ENCODE measurements at places on chromosomes 5 and 9. TPM values are rescaled to one million over a fixed set of nuclear protein-coding genes. Genes with fewer than 3 reads are reported as not detected.

The CCDC171 gene
- total RNA-seq: 0.76 TPM

The FSTL4 gene
- total RNA-seq: not detected

The CCDC183 gene
- 0.76 TPM for total RNA-seq

The KCNN2 gene
- total RNA-seq: not detected

GRCh38 chr5:32100691-32101302 lies 73.3 kb downstream of the GOLPH3 start:
- no peak for DNase-seq

DNA sequence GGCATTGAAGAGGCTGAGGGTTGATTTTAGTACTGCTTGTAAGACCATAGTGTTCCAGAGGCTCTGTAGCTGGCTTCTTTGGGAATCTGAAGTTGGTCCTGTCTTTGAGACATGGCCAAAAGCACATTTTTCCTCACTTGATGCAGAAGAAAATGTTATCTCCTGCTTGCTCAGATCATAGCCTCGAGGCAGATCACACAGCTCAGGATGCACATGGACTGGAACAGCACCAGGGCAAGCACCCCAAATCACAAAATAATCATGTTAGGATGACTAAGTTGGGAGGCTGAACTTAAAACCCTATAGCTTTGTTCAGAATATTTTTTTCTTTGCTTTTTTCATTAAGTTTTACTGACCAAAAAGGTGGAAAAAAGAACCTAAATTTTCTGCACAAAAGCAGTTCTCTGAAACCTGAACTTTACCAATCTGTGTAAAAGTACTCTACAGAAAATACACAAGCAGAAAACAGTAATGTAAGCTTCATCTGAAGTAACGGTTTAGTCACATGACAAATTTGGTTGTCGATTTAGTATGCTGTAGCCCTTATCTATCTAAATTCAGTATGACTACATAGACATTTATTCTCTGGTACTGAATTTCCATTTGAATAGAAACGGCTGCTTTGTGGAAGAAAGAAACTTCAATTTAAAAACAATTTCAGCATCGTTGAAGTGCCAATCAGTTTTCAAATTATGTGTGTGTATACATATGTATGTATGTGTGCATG lies 3.4 kb downstream of the KLHL9 start:
- peak; percentile 40 for DNase-seq

DNA sequence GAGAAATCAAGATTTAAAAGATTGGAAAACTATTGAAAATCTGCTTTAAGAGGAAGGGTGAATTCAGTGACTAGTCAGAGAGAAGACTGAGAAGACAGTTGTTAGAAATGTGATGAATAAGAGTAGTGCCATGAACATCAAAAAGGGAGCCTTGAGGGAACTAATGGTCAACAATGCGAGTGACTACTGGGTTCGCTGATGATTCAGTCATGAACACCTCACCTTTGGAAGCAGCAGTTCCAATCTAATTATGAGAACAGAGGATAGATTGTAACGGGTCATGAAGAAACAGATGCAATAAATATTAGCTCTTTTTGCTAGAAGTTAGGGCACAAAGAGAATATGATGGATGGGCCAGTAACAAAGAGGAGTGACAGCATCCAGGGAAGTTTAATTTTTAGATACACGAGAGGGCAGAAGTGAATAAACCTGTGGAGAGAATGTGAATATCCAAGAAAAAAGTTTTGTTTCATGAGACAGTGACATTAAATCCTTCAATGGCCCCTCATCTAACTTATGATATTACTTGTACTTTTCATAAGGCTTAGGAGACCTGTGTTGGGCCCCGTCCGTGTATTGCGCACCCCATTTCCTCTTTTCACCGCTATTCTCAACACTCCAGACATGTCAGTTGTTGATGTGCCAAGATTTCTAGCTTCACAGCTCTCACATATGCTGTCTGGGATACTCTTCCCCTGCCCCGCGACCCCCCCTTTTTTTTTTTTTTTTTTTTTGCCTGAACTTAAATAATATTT lies 23.5 kb upstream of the IFNE start:
- peak; percentile 88 for DNase-seq

DNA sequence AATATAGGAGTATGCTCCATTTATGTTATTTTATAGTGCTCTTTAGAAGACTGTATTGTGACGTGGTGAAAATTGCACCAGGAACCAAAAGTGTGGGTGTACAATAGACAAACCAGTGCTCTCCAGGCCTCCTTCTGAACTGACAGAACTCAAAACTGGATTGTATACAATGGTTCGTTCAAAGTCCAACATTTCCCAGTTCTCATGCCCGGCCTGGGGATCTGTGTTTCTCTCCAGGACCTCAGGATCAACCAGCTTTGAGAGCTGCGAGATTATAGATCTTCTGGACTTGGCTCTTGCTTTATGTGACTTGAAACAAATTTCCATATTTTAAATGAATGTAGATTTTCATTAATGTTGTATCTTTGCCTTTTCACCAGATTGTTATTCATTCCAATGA lies 60.8 kb upstream of the CER1 start:
- DNase-seq: no peak

DNA sequence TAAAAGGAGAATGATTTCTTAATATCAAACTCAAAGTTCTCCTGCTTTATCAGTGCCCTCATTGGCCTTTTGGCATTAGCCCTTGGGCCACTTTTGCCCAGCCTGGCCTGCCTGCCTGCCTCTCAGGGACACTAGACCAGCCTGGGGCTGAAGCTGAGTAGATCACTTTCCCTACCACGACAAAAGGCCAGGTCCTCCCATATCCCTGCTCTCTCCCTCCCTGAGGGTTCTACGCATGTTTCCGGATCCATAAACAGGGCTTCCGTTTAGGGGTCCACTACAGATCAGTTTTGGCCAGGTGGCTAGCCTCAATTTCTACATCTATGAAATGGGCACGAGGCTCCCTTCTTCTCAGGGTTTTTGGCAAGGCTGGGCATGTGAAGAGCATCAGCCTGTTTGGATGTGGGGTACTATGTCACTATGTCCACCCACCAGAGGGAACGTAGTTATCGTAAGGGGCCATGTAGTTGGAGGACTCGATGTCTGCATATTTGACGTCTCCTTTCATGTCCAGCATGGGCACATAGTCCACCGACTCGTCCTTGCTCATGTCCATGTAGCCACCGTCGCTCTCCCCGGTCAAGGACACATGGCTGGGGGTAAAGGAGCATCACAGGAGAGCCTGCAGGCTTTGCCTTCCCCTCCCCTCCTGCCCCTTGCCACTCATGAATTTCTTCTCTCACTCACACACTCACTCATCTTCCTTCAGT lies 34.0 kb downstream of the PDGFRB start:
- DNase-seq: no peak

DNA sequence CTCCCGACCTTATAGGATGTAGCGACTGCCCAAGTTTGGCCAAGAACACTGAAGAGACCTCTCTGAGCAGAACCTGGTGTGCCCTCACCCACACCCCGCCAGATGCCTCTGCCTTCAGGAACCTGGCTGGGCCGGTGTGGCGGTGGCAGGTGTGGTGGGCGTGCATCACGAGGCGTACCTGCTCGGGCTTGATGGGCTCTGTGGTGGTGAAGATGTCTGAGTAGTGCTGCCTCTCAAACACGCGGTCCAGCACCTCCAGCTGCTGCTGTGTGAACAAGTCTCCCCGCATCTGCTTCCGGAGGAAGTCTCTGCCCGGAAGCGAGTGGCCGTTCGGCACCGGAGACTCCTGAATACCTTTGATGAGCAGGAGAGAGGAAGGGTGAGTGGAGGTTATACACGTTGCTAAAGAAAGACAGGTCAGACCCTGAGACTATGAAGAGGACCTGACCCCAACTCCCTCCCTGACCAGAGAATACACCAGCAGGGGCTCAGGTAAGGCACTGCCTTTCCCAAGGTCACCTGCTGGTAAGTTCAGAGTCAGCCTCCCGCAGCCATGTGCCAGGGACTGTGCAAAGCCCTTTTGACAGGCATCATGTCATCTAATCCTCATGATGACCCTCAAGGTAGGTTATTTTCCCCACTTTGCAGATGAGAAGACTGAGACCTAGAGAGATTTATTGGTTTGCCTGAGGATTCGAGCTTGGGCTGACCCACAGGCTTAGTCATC lies 67.5 kb downstream of the PAX5 start:
- DNase-seq: no peak

- no peak for DNase-seq
Measured at GRCh38 chr5:152701305-152701949, 296.3 kb upstream of the NMUR2 start.

- DNase-seq: no peak
Measured at GRCh38 chr5:154046486-154046885, 7.7 kb downstream of the MFAP3 start.

- peak; percentile 58 for DNase-seq
Measured at GRCh38 chr9:36623280-36623679, 50.6 kb downstream of the MELK start.

- peak; percentile 72 for DNase-seq
Measured at GRCh38 chr5:122195802-122196394, 66.6 kb downstream of the ZNF474 start.

Measured in GM23248 (cell line).